ENCODE measurements at places on chromosomes 3 and 15.
A peak's percentile ranks its signal among the peaks of the same experiment; 100 is the strongest.

DNA sequence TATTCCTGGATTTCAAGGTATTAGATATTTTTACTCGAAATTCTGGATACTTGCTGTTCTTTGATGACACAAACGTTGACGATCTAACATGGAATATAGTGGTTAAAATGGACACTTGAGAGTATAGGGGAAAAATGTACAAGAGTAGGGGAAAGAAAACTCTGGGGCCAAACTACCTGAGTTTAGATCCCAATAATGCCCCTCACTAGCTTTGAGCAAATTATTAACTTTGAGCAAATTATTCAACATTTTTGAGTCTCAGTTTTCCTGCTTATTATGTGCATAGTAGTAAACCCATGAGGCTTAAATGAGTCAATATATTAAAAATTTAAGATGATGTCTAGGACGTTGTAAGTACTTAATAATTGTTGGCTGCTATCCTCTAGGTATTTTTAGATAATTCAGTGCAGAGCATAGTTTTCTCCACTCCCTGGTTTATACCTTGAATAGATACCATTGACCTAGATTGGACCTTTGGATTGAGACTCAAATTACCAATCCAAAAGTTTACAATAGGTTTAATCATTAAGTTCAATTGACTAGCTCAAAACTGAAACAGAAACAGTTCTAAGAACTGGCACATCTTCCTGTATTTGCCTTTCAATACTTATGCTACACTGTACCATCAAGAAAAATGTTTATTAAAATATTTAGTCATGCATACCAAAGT is 4.5 kb downstream of the ADGRG7 start:
- no peak for DNase-seq

DNA sequence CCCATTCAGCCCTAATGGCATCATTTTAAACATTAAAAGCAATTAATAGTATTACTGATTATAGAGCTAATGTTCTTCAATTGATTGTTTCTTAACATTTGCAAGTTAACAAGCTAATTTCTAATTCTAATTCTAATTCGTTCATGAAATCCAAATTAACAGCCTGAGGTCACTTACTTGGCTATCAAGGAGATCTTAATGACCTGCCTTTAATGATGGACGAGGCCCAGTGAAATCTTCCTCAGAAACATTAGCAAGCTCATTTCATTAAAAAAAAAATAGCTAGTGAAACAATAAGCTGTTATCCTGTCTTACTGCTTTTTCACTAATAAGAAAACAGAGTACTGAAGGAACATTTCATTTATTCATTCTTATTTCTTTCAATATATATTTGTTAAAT is 15.4 kb upstream of the RNF7 start:
- DNase-seq: no peak

- DNase-seq: no peak
These were observed 184.0 kb downstream of the IGSF11 start for GRCh38 chr3:118850687-118851086.

GRCh38 chr3:128289534-128289933 is 136.3 kb downstream of the EEFSEC start:
- no peak for DNase-seq

GRCh38 chr3:72818092-72818773 is 30.0 kb downstream of the SHQ1 start:
- DNase-seq: peak; percentile 63

GRCh38 chr3:3827111-3827510 is 27.9 kb downstream of the LRRN1 start:
- no peak for DNase-seq

DNA sequence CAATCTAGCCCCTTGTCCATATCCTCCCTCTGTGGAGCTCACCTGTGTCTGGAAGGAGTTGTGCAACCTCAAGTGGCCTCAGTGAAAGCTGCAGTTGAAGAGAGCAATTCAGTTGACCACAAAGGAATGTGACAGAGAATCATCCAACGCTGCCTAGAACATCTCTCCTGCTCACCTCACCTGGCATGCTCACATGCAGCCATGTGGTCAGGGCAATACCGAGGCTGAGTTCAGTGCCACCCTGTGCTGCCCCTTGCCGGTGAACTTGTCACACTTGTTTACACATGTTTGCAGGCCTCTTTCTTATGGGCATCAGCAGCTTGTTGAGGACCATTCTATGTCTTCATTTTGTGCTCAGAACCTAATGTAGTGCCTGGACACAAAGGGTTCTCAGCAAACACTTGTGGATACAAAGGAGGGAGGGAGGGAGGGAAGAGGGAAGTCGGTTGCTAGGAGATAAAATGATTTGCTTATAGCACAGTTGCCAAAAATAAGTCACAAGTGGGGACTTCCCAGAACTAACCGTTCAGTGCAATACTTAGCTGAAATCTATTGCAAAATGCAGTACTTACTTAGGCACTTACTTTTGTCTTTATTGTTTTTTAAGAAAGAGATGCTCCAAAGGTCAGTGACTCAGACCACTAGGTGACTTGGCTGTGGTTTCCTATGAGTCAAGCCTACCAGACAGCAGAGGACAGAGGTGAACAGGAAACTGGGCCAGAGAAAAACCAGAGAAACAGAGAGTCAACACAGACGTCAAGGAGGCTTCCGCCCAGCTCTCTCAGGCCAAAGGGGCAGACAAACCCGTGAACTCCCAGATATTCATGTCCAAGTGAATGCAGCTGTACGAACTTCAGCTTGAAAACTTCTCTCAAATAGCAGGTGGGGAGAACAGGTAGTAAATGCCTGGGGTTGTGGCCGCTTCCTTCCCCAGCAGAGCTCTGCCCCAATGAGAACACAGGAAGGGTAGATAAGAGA is 227.8 kb upstream of the CTNNB1 start:
- DNase-seq: peak; percentile 99

DNA sequence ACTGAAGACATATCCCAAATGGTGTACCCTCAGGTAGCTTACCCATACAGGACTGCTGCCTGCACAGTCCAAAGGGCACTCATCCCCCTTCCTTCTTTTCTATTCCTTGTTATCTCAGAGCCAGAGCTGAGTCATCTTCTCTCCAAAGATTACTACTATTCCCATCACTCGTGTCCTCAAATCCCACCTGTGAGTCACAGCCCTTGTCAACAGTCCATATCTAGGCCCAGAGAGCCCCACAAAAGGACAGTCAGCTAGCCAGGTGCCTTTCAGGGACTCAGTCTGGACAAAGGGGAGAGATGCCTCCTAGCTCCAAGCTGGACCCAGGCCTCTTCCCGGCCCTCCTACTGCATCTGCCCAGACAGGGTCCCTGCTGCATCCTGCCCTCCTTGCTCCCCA is 11.0 kb downstream of the PARP16 start:
- DNase-seq: peak; percentile 11

GRCh38 chr3:133089906-133090485 is 51.8 kb downstream of the TMEM108 start:
- no peak for DNase-seq

DNA sequence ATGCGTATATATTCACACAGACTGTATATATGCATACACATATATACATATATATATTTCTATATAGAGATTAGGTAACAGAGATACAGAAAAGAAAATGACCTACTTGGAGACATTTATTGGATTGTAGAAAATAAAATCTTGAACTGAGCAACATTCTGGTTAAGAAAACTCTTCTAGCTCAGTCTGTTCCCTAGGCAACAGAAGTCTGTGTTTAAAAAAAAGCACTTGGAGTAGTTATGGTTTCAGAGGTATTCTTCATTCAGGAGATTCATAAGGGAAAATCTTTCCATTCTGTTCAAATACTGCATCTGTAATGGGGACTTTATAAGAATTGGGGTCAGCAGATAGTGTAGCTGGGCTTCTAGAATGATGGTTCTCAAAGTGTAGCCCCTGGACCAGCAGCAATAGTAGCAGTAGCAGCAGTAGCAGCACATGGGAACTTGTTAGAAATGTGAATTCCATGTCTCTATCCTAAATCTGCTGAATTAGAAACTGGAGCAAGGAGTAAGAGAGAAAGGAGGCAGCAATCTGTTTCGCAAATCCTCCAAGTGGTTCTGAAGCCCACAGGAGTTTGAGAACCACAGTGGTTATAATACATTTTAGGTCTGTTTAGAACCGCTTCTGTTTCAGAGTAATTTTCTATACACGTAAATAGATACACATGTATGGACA is 112.8 kb upstream of the TMEM108 start:
- no peak for DNase-seq

GRCh38 chr15:74382004-74382816 is 14.8 kb upstream of the CYP11A1 start:
- peak; percentile 79 for DNase-seq

GRCh38 chr3:107045791-107046190 is 331.4 kb upstream of the CCDC54 start:
- DNase-seq: no peak

DNA sequence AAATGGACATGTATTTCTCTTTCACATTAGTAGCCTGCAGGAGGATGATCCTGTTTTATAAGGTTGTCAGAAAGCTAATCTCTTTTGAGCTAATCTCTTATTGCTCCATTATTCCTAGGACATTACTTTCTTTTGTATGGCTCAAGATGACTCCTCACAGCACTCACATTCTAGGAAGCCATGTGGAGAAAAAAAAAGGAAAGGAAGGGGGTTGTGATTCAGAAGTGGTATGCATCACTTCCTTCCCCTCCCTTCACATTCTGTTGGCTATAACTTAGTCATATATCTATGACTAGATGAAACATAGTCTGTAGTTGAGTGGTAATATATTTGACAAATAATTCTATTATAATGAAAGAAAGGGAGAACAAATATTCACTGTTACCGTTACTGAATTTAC is 168.8 kb upstream of the TTC14 start:
- peak; percentile 77 for DNase-seq

GRCh38 chr3:49872801-49873281 is 3.1 kb upstream of the CAMKV start:
- no peak for DNase-seq

DNA sequence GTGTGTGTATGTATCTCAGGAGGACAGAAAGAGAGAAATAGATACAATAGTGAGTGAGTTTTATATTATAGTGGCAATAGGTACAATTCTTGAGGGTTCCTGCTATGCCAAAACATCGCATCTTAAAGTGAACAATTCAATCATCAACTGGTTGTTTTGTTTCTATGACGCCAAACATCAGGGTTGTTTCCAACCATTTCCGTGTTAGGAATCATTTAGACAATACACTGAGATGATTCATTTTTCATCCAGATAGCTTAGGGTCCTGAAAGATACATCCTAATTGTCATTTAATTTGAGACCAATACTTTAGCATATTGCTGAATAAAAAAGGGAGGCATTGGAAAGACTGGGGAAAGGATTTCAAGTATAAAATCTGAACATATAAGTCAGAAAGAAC is 472.2 kb downstream of the MCTP2 start:
- DNase-seq: no peak

- no peak for DNase-seq
These were observed 37.9 kb downstream of the CPA3 start for GRCh38 chr3:148903022-148903442.

GRCh38 chr3:191237047-191237882 is 38.2 kb downstream of the OSTN start:
- no peak for DNase-seq

- DNase-seq: no peak
These were observed 36.2 kb downstream of the SEMA5B start for GRCh38 chr3:122991236-122991985.

DNA sequence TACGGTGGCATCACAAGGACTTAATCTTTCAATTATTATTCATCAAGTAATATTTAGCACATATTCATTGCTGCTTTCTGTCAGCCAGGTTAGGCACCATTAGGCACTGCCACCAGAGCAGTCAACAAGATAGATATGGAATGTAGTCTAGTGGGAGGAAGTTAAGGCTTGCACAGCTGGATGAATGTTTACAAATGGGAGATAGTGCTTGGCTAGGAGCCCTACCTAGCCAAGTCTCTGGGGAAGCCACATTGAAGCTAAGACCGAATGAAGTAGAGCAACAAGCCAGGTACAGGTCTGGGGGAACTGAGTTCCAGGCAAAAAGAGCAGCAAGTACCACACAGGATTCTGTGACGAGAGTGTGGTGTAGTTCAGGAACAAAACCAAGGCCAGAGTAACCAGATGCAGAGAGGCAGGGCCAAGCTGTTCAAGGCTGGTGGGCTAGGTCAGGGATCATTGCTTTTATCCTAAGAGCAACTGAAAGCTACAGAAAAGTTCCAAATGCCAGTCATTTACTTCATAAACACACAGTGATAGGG is 33.4 kb upstream of the SCAANT1 start:
- peak; percentile 57 for DNase-seq

- peak; percentile 78 for DNase-seq
These were observed 1.4 kb downstream of the HTD2 start for GRCh38 chr3:58307639-58308215.

DNA sequence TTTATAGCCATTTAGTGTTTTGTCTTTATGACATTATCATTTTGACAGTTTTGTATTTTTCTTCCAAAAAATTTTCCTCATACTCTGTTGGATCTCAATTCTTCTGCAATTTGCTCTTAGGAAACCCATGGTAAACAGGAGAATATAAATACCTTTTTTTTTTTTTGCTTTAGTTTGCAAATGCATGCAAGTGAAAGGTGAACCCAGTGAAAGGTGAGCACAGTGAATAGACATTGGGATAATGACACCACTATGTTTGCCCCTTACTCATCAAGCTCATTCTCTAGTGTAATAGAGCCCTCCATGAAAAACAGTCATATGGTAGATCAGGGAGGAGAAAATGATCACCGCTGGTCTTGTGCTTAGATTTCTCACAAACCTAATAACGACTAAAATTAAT is 59.0 kb upstream of the TRPC1 start:
- DNase-seq: no peak

GRCh38 chr3:53842436-53843194 is 3.6 kb downstream of the CHDH start:
- DNase-seq: peak; percentile 23

- no peak for DNase-seq
These were observed 377.7 kb upstream of the GOLIM4 start for GRCh38 chr3:168473334-168473890.

DNA sequence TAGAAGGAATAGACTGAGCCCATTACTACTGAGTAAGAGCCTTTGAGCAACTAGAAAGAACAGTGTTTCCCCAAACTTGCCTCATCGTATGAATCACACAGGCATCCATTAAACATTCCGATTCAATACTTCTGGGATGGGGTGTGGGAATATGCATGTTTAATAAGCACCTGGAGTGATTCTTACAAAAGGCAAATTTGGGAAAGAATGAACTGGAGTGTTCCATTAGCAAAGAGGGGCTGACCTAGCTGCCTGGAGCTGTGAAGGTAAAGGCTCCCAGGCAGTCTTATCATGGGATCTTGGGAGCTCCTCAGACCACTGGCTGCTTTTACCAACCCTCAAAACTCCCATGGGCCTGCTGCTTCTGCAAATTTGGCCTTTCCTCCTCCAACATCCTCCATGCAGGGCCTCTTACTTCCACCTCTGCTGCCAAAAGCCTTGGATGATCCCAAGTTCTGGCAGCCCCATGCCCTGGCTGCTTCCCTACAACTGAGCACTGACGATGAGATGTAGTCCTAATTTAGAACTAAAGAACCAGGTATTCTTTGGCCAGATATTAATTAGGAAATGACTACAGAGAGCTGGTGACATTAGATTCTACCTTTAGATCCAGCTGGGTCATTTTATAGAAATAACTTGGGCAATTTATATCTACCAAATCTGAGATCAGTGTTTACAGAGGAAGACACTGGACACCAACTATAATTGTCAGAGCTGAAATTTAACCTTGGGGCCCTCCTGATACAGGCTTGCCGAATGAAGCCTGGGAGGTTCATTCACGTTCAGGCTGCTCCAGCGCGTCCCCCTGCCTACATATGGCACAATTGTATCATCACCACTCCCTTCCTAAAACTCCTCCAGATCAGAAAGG is 11.2 kb upstream of the HOMER2 start:
- DNase-seq: no peak

GRCh38 chr3:141506071-141506470 is 19.2 kb downstream of the RASA2 start:
- no peak for DNase-seq

- DNase-seq: no peak
These were observed 3.9 kb downstream of the ABHD6 start for GRCh38 chr3:58241306-58242044.
